Activated CD4-positive, alpha-beta memory T cell treated with anti-CD3 and anti-CD28 coated beads, Interleukin-2, amount 10 ng/mL, durations not matched to agents 7 days and 5 days (primary cell): ENCODE measurements at places on chromosomes 11 and 22. TPM values are rescaled to one million over a fixed set of nuclear protein-coding genes. Genes with fewer than 3 reads are reported as not detected.

- no peak for DNase-seq
Observed at GRCh38 chr22:20658433-20659222, 115.3 kb upstream of the SERPIND1 start.

DNA sequence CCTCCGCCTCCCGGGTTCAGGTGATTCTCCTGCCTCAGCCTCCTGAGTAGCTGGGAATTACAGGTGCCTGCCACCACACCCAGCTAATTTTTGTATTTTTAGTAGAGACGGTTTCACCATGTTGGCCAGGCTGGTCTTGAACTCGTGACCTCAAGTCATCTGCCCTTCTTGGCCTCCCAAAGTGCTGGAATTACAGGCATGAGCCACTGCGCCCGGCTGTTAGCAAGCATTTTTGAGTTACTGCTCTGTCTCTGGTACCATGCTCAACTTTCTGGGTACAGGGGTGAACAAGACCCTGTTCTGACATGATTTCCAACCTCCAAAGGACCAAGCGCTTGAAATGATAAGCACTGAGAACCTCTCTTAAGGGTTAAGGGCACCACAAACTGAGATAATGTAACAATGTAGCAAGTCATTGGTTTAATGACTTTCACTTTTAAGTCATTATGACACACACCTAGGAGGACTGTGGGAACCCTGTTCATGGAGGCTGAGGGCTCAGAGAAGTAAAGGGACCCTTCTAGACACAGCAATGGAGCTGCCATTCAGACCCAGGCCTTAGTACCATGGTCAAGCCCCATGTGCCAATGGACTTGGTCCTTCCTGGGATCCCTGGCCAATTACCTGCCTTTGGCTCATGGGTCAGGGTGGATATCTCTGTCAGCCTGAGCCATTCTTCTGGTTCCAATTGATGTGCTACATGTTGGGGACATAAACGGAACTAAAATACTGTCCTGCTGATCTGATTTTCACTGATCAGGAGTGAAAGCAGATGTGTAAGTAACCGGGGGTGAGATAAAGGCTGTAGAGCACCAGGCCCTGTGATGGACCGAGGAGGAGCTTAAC, 11.6 kb downstream of the SLC3A2 start:
- no peak for DNase-seq

DNA sequence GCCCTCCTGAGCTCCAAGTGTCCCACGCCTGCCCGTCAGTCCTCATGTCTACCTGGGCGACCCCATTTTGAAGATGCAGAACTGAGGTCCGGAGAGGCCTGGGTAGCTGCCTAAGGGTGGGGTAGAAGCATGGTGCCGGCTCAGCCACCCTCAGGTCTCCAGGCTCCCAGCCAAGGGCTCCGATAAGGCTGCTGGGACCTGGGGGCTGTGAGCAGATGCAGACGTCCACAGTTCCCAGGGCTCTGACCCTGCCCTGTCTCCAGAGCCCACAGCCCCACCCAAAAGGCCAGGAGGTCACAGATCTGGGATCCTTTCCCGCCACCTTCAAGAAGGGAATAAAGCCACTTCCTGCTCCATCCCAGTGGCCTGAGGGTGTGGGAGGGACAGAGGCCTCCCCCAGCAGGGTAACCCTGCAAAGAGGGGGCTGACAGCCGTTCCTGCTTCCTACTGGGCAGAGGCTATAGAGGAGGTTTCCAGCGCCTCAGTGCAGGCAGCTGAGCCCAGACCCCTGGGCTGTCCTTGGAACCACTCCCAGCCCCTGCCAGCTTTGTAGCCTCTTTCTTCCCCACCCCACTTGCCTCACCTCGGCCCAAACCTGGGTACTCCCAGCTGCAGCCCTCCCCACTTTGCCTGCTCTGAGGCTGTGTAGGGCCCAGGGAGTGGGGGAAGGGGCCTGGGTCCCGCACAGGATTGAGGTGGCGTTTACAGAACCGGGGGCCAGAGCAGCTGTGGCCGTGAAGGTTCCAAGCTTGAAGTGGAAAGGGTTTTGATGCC, 85.5 kb downstream of the CDKN1C start:
- no peak for DNase-seq

DNA sequence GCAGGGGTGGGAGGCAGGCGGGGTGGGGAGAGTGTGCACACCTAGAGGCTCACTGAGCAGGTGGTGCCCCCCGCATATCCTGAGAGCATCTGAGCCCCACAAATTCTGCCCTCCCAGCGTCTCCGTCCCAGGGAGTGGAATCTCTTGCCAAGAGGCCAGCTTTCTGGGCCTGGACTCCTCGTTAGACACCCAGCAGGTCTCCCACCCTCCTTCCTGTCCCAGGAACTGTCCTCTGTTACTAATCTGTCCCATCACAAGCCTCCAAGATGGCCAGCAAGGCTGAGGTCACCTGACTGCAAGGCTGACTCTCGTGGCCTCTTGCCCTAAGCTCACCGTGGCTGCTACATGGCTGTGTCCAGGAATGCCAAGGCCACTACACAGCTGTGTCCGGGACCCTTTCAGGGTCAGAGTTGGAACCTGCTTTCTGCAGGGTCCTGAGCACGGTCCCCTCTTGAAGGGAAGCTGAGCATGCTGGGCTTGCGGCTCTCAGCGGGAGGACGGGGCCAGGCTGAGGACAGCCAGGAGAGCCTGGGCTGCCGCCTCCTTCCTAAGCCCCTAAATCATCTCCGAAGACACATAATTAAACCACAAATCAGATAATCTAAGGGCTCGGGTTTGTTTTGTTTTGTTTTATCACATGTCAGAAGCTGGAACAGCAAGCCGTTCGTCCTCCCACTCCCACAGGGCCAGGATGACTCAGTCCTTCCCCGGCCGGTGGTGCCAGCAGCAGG, 1327.3 kb downstream of the TBC1D22A start:
- DNase-seq = no peak

GRCh38 chr11:65129649-65130441, 4.5 kb downstream of the SYVN1 start:
- no peak for DNase-seq

DNA sequence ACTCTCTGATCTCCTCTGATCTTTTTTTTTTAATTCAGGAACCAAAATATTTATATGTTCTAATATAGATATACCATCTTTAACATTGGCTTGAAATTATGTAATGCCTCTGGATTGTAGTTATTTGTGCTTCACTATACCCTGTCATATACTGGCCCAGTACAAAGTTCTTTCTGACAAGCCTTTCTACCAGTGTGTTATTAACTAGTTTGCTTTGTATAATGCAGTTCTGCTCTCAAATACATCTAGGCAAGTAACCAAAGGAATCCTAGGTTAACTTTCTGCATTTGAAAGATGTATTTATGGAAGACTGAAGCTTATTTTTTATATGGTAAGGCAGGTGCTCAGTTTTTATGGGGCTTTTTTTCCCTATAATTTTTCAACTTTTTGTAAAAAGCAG, 36.1 kb downstream of the ARHGEF12 start:
- no peak for DNase-seq

DNA sequence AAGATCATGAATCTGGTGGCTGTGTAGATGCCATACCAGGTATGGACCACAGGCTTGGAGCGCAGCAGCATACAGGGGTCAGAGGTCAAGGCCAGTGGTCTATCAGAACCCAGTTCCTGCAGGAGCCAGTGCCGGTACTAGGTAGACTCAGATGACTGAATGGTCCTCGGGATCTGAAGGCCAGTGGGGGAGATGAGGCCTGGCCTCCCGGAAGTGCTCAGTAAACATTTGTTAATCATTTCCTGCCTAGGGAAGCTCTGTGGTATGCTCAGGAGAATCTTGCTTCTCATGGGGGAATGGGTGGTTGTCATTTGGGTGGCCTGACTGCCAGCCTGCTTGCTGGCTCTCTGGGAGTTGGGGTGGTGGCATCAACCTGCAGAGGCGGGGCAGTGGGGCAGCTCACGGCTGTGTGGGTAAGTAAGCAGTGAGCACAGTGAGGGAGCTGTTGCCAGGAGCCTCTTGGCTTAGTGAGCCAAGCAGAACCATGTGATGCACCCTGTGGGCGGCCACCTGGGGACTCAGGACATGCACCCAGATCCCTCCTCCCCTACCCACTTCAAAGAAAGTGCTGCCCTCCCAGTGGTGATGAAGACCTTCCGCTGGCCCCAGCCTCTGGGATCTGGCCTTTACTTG, 33.0 kb downstream of the PTPRJ start:
- peak; percentile 83 for DNase-seq

GRCh38 chr22:17566776-17567175, 3.5 kb downstream of the SLC25A18 start:
- DNase-seq = no peak

GRCh38 chr11:70109006-70109405, 30.9 kb downstream of the ANO1 start:
- DNase-seq = no peak

DNA sequence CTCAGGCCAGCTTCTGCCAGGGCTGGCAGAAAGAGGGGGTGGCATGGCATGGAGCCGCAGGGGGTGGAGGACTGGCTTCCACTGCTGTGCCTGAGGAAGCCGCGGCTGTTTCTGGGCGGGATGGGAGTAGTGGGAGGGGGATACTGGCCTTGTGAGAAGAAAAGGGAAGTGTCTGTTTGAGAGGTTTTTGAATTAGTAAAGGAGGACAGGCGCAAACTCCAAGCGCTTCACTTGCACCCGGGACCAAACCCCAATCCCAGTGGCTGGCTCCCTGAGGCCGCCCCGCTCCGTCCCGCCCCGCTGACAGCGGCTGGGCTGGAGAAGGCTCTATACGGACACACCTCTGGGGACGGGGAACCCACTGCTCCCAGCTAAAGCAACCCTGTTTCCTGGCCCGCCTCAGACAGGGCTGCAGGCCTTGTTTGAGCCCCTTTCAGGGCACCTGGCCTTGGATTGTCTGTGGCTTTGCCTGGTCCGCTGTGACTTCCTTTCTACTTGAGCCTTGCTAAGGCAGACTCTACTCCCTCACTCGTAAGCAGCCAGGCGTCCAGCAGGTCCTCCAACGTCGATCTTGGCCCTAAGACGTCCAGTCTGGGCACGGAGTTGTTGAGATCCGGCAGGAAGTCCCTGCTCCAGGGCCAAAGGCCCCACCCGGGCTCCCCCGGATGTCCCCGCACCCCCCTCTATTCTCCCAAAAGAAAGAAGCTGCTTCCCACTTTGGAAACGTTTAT, 2.2 kb downstream of the APOA1 start:
- DNase-seq = no peak

DNA sequence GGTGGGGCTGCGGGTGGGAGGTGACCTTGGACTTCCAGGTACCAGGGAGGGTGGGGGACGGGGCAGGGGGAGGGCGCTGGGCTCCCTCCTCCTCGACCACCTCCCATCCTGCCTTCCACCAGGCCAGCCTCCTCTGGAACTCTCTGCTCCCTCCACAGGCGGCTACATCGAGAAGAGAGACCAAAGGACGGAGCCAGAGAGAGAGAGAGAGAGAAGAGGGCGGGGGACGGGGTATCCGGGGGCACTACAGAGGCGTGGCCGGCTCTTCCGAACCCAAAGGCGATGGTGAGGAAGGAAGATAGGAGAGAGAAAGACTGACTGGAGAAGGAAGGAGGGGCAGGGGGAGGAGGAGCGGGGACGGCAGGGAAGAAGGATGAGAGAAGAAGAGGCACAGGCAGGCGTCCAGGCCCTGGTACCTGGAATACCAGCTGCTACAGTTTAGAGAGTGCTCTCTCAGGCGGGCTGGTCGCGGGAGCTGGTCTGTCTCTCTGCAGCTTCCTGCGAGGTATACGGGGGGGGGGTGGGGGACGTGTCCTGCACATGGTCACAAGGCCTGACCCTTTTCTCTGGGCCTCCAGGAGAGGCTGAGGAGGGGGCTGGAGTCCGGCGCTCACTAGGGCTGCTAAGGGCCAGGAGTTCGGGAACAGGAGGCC, 38.0 kb downstream of the IGSF9B start:
- DNase-seq = no peak

DNA sequence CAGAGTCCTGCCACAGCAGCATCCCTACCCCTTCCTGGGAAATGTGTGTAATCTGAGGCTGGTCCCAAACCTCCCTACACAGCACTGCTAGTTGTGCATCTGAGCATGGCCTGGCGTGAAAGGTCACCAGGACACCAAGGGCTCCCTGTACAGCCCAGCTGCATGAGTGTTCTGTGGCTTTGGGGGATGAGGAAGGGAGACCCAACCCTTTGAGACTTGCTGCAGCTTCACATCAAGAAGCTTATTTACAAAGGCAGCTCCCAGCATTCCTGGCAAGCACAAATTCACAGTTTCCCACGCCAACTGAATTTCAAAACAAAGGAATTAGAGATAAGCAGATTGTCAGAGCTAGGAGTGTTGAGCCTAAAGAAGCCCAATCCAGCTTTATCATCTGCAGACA, 32.2 kb downstream of the CSNK2A3 start:
- no peak for DNase-seq

MRGPRX3 gene
- total RNA-seq = not detected

PACSIN3 gene
- 1.2 TPM for total RNA-seq
